ENCODE measurements at places on chromosomes 16 and 17.

GRCh38 chr16:69340095-69340644 is 598 bp downstream of the NIP7 start:
- DNase-seq: no peak

GRCh38 chr17:10628756-10629155 is 28.4 kb downstream of the MYH3 start:
- no peak for DNase-seq

- DNase-seq: no peak
These were observed 59.1 kb downstream of the TIMM22 start for GRCh38 chr17:1055751-1056645.

DNA sequence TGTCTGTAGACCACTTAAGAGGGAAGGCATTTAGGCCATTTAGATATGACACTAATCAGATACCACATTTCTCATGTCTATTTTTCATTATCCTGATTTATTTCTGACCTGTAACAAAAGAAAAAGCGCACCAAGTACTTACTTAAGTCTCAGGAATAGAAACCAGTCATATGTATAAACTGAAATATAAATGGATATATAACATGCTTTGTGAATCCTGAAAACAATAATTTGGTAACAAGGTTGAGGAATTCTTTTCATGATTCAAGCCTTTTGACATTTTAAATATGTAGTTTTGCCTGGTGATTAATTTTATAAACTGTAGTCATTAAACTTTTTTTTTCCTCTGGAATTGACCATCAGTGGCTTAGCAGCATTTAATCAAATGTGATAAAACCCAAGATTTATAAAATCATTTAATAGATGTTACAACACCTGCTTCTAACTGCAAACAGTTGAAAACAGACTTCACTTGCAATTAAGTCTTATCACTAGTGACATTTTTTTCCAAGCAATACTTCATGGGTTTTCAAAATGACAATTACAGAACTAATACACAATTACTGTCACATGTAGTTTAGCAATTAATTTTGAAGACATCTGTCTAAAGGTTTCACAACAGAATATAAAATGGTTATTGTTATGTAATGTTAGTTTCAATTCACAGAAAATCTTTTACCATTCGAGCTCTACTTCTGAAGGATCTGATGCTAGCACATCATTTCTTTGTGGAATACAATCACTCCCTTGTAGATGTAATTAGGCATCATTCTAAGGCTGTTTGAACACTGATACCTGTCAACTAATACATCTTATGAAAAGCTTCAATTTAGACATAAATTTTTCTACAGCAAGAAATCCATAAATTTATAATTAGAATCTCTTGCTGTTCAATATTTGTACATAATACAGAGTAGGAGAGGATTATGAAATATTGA is 110.3 kb downstream of the TOX3 start:
- DNase-seq: no peak

DNA sequence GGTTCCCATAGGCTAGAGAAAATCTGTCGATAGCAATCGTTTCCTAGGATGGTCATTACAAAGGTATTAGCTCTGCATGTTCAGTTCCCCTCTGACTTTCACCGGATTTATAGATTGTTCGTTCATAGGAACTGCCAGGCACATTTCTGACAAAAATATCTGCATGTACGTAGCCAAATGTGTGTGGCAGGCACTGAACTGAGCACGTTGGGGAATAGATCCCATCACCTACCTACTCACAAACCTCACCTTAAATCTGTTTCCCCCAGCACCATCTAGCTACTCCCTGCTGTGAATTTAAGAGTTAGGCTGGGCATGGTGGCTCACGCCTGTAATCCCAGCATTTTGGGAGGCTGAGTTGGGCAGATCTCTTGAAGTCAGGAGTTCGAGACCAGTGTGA is 64.5 kb upstream of the TANC2 start:
- DNase-seq: no peak

- DNase-seq: no peak
These were observed 42.8 kb downstream of the MEAK7 start for GRCh38 chr16:84461413-84462295.

GRCh38 chr17:66425756-66426396 is 123.5 kb downstream of the PRKCA start:
- DNase-seq: no peak

Data from left renal pelvis (tissue), 4 donors.